Psoas muscle (tissue), 8 donors: ENCODE measurements at places on chromosomes 7 and 10. TPM values are rescaled to one million over a fixed set of nuclear protein-coding genes. Genes with fewer than 3 reads are reported as not detected.

GRCh38 chr7:149884541-149884940 lies 10.8 kb downstream of the ATP6V0E2 start:
- no peak for DNase-seq
- no peaks in the 10 kb centered on the region for H3K27me3 ChIP-seq
- no peaks in the 10 kb centered on the region for H3K36me3 ChIP-seq
- no peak overlapping the region for H3K4me3 ChIP-seq
- no peaks in the 10 kb centered on the region for H3K4me1 ChIP-seq
- no peak overlapping the region for H3K27ac ChIP-seq

DNA sequence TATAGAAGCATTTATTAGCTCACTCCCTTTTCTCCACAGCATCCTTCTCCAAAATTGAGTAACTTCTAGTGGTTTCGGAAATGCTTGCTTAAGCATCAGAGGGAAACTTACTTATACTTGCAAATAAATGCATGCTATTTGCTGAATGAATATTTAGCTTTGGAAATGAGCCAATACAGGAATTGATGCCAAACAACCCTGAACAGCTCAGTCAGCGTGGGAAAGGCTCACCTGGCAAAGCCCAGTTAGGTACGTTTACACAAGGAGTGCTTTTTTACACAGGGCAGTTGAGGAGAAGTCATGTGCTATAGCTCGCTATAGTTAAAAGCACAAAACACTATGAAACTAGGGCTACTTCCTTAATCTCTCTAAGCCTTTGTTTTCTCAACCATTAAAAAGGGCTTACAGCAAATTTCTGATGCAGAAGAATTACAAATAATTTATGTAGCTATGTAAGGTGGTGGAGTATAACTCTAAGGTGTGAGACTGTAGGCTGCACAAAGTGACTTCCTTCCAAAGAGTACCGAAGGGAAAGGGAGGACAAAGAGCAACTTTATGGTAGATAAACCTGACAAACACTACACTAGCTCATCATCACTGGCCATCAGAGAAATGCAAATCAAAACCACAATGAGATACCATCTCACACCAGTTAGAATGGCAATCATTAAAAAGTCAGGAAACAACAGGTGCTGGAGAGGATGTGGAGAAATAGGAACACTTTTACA lies 498.2 kb downstream of the PHTF2 start:
- H3K27ac ChIP-seq = no peak overlapping the region
- H3K27me3 ChIP-seq = no peaks in the 10 kb centered on the region
- no peaks in the 10 kb centered on the region for H3K36me3 ChIP-seq
- no peak for DNase-seq
- no peaks in the 10 kb centered on the region for H3K4me1 ChIP-seq

DNA sequence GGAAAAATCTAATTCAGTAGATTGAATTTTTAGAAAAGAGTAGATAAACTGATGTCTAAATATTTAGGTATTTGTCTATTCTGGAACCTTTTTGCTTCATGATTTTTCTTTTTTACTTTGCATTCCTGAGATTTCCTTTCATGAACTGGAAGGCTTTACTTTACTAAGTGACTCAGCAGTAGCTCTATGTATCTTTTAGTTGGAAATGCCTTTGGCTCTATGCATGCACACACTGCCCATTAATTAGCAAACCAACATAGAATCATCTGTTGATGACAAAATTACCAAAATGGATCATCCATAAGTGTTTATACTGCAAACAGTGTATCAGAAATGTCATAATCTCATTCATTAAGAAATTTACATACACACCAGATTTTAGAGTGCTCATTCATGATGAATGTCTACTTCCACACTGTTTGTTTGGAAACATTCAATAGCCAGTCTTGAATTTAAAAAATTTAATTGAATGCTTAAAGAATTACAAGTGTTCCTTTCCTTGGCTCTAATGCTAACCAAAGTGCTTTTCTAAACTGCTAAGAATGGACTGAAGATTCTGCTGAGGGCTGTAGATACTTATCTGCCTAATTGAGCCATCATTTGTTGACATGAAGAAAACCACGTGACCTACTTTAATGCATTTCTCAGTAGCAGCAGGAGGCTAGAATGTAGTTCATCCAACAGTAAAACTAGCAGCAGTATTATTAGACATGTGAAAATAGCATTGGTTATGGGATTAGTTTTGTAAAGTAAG lies 282.0 kb downstream of the ADK start:
- no peaks in the 10 kb centered on the region for H3K4me1 ChIP-seq
- H3K27me3 ChIP-seq = no peaks in the 10 kb centered on the region
- no peak overlapping the region for H3K27ac ChIP-seq
- no peak for DNase-seq
- H3K4me3 ChIP-seq = no peak overlapping the region

GRCh38 chr10:20746856-20747255 lies 150.3 kb downstream of the NEBL start:
- H3K27me3 ChIP-seq = no peaks in the 10 kb centered on the region
- H3K4me1 ChIP-seq = no peaks in the 10 kb centered on the region
- no peak for DNase-seq
- H3K27ac ChIP-seq = no peak overlapping the region
- no peak overlapping the region for H3K4me3 ChIP-seq
- H3K36me3 ChIP-seq = no peaks in the 10 kb centered on the region

DNA sequence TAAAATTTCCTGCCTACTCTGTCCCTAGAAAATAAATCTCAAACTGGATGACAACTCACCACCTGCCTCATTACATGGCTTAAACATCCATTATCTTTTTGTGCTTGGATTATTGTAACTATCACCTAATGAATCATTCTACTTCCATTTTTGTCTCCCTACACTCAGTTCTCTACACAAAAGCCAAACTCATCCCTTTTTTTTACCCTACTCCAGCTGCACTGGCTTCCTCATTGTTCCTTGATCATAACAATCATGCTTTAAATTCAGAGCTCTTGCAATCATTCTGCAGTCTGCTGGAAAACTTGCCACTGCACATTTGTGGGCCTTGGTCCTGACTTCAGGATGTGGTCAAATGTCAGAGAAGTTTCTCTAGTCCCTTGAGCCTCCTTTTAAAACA lies 280.0 kb downstream of the DGKB start:
- no peaks in the 10 kb centered on the region for H3K27me3 ChIP-seq
- no peak for DNase-seq
- no peak overlapping the region for H3K27ac ChIP-seq
- H3K4me1 ChIP-seq = no peaks in the 10 kb centered on the region
- no peak overlapping the region for H3K4me3 ChIP-seq

DNA sequence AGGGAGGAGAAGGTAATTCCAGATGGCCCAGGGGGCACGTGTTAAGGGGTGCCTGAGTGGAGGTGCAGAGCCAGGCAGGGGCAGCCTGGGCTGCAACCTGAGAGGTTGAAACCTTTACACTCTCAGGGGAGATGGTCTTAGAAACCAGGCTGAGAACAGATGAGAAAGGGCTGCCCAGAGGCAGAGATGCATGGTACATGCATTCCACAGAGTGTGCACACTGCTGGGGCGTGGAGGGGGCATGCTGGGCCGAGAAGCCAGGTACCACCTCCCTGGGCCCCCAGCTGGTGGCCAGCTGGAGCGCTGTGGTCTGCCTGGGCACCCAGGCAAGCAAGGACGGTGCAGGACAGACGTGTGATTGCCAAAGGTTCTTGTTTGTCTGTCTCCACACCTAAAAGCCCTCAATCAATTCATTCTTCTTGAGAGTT lies 14.1 kb upstream of the CSGALNACT2 start:
- H3K36me3 ChIP-seq = no peaks in the 10 kb centered on the region
- no peak for DNase-seq
- no peak overlapping the region for H3K4me3 ChIP-seq
- H3K4me1 ChIP-seq = no peaks in the 10 kb centered on the region
- no peak overlapping the region for H3K27ac ChIP-seq
- H3K27me3 ChIP-seq = no peaks in the 10 kb centered on the region

DNA sequence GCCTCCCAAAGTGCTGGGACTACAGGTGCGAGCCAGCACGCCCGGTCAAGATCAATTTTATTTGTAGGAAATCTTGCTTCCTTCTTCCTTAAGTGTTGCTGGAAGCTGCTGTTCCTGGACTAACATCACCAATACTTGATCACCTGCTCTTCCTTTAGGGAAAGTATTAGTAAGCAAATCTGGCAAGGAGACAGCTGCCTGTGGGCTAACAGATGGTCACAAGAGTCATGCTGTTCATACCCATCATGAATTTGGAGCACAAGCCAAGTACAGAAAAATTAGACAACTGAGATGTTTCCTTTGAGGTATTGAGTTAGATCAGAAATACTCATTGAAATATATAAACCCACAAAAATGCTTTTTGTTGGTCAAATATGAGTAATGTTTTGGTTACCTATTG lies 27.9 kb downstream of the BAIAP2L1 start:
- DNase-seq = no peak
- H3K36me3 ChIP-seq = no peaks in the 10 kb centered on the region
- no peaks in the 10 kb centered on the region for H3K4me1 ChIP-seq
- no peaks in the 10 kb centered on the region for H3K27me3 ChIP-seq
- no peak overlapping the region for H3K27ac ChIP-seq

The BICC1 gene
- 6.3 TPM for total RNA-seq

The HDAC9 gene
- 18.3 TPM for total RNA-seq

The LRMDA gene
- total RNA-seq = 5.7 TPM

The CALCR gene
- 0.91 TPM for total RNA-seq
